RPMI7951 (cell line): ENCODE measurements at places on chromosomes 2 and 18. TPM values are rescaled to one million over a fixed set of nuclear protein-coding genes. Genes with fewer than 3 reads are reported as not detected.

The DNAH7 gene
- total RNA-seq = 0.78 and 1.3 TPM in 2 replicates

The DNER gene
- total RNA-seq = 109 and 126 TPM in 2 replicates

The GKN1 gene
- not detected in 2 replicates for total RNA-seq

The TFCP2L1 gene
- under 0.01 TPM in 1 of 2 replicates, not detected in the other for total RNA-seq

The MYO5B gene
- under 0.01 and 0.36 TPM in 2 replicates for total RNA-seq

The TMEM169 gene
- total RNA-seq = 2.2 and 2.9 TPM in 2 replicates

The ATP6V1B1 gene
- 0.68 and 2.8 TPM in 2 replicates for total RNA-seq

The BUB1 gene
- total RNA-seq = 161 and 174 TPM in 2 replicates

The CYP27A1 gene
- 19.9 and 20.5 TPM in 2 replicates for total RNA-seq

The ZNF804A gene
- total RNA-seq = 0.10 and 0.24 TPM in 2 replicates

The DAW1 gene
- total RNA-seq = 0.10 and 0.48 TPM in 2 replicates

The HPCAL1 gene
- total RNA-seq = 273 and 343 TPM in 2 replicates

- DNase-seq = peak; percentile 94
Measured at GRCh38 chr2:223815186-223815883, 22.0 kb downstream of the AP1S3 start.

DNA sequence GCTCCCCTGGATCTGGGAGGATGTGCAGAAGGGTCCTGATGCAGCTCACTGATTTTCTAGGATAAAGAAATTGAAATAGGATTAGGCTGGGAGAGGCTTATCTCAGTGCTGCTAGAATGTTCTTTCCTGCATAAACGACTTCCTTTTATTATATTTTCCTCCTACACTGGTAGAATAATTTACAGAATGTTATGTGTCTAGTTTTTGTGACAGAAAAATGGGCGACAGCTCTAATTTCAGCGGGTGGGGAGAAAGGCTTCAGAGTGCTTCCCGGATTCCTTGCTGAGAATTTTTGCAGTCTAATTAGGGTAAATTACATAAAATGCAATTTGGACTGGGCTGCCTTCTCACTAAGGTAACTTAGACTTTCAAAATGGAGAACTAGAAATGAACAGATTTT, 66.2 kb downstream of the SKA1 start:
- DNase-seq = no peak

- no peak for DNase-seq
Measured at GRCh38 chr2:12194968-12195367, 448.5 kb downstream of the LPIN1 start.

DNA sequence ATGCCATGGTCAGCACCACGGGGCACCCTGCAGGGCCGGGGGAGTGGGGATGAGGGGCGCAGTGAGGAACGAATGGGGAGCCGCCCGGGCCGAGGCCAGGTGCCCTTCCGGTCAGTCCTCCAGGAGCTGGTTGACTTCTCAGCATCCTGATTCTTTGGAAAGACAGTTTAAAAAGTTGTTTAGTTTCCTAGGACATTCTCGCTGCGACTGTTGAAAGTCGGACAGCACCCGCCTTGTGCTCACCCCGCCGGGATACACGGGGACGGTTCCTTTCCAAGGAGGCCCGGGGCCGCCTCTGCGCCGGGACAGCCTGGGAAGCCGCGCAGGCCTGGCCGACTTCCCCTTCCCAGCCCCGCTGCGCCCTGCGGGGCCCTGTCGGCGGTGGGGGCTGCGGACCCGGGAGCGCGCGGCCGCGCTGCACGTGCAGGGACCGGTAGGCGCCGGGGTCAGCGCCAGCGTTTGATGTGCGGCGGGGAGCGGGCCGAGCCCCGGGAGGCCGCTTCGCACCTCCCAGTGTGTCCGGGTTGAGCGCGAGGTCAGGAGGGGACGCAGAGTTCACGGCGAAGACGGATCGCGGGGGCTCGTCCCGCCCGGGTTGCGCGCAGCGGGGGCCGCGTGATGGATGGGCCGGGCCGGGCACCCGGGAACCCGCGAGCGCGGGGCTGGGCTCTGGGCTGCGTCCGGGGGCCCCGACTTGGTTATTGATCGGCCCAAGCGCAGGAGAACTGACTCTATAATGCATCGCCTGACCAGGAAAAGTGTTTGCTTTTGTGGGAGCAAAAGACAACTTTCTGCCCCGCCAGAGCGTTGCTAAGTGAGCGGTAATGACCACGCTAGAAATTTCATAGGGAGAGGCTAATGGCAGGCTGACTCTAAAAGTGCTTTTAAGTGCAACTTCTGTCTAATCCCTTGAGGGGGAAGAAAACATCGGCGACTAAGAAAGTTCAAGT, 28.0 kb upstream of the SMIM21 start:
- DNase-seq = peak; percentile 43

- DNase-seq = no peak
Measured at GRCh38 chr18:6951336-6952090, 166.1 kb downstream of the LAMA1 start.

GRCh38 chr18:47143899-47144485, 6.3 kb downstream of the HDHD2 start:
- DNase-seq = no peak

- no peak for DNase-seq
Measured at GRCh38 chr18:35694808-35695207, 113.3 kb downstream of the GALNT1 start.

DNA sequence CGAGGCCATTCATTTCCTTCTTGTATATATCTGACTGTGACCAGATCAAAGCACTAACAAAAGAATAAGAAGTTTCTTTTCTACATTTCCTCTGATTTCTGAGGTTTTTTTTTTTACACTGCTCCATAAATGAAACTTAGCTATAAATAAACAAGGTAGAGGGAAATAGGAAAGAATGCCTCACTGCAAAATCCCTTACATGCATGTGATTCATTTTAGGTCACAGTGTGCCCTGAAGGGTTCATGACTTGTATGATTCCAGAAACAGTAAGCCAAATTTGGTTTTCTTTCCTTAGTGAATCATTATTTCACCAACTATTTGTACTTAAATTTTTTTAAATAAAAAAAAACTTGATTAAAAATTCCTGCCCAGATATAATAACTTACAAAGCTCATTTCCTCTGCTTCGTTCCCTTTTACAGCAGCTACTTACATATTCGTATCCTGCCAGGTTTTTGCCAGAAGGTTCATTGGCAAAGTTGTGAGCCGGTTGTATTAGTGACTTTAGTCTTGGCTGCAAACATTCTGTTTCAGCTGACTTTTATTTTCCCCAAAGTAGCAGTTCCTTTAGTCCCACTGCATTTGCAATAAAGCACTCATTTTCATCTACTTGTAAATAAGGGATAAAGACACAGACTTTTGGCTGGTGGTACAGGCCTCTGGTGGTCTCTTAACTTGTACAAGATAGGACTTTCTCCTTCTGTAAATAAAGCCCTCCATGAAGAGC, 58.6 kb downstream of the LRP2 start:
- DNase-seq = peak; percentile 4

DNA sequence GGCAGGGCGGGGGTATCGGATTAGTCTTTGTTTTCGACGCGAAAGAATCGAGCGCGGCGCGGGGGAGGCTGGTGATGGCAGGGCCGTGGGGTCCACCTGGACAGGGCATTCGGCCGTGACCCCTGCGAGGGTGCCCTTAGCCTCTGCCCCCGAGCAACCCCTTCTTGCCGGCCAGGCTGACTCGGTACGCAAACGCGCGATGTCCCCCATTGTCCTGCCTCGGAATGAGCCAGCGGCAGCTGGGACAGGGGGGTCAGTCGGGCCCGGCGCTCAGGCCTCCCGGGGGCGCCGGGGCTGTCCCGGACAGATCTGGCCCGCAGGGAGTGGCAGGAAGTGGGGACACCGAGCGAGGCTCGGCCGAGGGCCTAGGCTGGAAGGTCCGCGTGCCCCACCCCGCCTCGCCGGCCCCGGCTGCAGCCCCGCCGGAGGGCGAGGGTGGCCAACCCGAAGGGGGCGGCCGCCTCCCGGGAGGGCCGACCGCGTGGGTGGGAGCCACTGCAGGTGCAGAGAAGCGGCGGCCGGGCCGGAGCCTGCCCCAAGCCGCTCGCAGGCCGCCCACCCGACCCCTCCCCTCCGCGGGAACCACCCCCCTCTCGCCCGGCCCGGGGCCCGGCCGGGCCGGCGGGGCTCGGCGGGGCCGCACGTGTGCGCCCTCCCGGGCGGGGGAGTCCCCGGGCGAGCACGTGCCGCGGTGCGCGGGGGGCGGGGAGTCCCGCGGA, at the start of gene TET3:
TET3 (plus strand) TSS at position 708 of the 719 bp plus-strand sequence. CDS start 1,494 bp downstream, outside the sequence.
- peak; percentile 47 for DNase-seq

DNA sequence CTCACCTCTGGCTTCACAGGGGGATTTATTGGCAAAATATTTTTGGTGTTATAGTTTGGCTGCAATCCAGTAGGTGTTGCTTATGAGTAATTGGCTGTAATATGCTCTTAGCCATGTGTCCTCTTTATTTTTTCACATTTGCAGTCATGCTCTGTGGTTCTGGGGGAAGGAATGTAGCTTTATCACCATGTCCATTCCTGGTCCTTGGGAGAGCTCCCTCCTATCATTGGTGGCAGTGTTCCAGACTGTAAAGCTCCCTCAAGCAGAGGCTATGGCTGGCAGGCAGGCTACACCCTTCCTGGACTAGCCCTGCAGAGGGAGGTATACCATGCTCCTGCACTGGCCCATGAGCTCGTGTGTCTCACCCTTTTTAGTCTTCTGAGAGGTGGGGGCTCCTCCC, 120.0 kb upstream of the FSIP2 start:
- DNase-seq = peak; percentile 67

DNA sequence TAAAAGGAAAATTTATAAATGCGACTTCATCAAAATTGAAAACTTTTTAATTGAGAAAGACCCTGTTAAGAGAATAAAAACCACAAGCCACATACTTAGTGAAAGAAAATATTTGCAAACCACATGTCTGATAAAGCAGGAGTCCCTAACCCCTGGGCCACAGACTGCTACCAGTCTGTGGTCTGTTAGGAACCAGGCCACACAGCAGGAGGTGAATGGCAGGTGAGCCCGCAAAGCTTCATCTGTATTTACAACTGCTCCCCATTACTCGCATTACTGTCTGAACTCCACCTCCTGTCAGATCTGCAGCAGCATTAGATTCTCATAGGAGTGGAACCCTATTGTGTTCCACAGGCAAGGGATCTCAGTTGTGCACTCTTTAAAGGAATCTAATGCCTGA, 95.5 kb upstream of the CRACDL start:
- no peak for DNase-seq

GRCh38 chr2:85308201-85308600, 19.6 kb downstream of the TGOLN2 start:
- no peak for DNase-seq

DNA sequence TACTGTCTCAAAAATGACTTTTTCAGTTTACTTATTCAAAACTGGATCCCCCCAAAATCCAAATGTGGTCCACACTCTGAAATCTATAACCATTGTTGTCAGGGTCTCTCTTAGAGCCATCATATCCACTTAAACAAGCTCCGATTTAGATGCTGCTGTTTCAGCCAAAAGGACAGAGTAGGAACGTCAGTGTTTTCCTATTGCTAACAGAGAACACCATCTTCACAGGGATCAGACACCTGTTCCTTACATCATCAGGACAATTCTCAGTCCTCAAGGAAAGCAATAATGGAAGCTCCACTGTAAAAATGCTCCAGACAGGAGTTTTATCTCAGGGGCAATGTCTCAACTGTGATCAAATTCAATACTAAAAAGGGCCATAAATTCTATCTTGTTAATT, 155.4 kb downstream of the STK39 start:
- no peak for DNase-seq

DNA sequence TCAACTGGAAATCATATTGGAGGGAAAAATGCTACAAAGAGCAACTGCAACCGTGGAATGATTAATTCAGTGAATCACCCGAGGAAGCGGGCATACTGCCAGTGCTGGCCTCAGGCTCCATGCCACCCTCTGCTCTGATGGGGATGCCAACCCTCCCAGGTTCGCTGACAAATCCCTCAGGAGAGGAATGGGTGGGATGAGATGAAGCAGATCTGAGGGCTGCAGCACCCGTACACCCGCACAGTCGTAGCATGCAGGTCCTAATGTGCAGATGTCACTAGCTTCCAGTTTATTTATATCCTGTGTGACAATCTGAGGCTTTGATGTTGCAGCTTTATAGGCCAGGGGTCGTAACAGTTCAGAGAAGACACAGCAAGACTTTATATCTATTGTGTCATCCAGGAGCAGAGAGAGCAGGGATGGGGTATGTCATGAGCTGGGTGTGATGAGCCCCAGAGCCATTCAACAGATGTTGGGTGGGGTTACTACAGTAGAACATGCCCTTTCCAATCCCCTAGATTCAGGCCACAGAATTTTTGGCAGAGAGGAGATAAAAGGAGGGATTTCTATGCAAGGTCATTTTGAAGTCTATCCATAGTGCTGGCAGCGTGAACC, 44.6 kb downstream of the DPP4 start:
- DNase-seq = peak; percentile 90
